ENCODE measurements at places on chromosomes 7 and 10.

- DNase-seq: no peak
Measured at GRCh38 chr10:19888061-19888660, 71.9 kb downstream of the PLXDC2 start.

- no peak for DNase-seq
Measured at GRCh38 chr10:4266416-4267085, 481.5 kb upstream of the KLF6 start.

- no peak for DNase-seq
Measured at GRCh38 chr7:93958651-93959050, 37.1 kb downstream of the GNG11 start.

- no peak for DNase-seq
Measured at GRCh38 chr7:95691464-95691863, 80.9 kb upstream of the DYNC1I1 start.

- no peak for DNase-seq
Measured at GRCh38 chr7:143205560-143206293, 16.1 kb upstream of the TAS2R40 start.

GRCh38 chr10:43121444-43121843, 16.8 kb upstream of the CSGALNACT2 start:
- DNase-seq: no peak

DNA sequence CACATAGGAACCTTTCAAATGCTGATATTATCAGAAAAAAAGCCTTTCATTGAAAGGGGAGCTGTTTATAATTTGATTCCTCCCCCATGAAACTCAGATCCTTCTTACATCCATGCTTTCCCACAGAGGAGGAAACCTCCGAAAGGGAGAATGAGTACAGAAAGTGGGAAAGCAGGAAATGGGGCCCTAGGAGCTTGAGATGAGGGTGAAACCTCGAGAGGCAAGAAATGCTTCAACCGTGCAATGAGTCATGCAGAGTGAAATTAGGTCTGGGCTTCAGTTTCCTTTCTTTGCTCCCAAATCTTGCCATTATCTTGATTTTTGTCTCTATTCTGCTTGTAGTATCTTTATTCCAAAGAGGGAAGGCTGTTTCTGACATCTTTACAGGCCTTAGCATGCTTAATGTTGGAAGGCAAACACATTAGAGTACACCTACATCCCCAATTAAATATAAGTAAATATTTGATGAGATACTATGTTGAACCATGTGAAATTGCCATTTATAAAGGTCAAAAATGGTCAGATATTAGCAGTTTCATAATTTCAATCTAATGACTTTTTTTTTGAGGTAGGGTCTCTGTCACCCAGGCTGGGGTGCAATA, 79.1 kb downstream of the NAMPT start:
- DNase-seq: no peak

GRCh38 chr7:138429577-138430250, 30.3 kb upstream of the TRIM24 start:
- no peak for DNase-seq

DNA sequence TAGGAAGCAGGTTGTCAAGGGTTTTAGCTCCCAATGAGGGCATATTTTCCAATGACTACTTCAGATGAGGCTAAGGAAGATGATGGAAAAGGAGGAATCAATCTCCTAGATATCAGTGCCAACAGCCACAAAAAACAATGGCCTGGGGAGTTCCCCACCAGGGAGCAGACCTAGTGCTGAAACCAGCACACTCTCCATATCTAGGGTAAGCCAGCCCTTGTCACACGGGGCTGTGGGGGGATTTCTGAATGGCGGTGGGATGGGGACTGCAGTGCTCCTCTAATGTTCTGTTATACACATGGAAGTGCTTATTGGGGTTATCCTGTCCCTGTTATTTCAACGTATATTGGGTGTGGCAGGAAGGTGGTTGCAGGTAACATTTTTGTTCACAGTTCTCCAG, 18.5 kb downstream of the EPC1 start:
- DNase-seq: no peak

DNA sequence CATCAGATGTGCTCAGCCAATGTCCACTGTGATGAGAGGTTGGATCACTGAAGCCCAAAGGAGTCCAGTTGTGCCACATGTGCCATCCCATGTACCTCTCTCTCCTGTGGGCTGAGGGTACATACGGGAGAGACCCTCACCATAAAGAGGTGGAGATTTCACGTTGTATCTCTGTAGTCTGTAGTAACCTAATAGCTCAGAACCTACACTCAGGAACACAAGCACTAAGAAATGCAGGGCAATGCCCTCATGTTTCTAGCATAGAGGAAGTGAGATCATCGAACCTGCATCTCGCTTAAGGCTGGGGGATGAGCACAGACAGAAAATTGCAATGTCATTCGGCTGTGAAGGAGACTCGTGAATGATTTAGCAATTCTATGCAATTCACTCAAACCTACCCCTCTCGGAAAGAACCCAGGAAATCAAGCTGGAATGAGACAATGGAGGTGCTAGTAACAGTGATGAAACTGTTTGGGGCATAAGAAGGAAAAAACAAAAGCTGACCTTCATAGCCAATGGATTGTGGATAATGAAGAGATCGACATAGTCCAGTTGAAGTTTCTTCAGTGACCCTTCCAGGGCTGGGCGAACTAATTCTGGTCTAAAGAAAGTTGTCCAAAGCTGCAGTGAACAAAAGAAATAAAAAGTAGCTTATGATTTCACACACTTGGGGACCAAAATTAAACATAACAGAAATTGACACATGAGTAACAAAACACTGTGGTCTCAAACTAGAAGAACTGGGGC, 80.3 kb upstream of the UCN3 start:
- no peak for DNase-seq

DNA sequence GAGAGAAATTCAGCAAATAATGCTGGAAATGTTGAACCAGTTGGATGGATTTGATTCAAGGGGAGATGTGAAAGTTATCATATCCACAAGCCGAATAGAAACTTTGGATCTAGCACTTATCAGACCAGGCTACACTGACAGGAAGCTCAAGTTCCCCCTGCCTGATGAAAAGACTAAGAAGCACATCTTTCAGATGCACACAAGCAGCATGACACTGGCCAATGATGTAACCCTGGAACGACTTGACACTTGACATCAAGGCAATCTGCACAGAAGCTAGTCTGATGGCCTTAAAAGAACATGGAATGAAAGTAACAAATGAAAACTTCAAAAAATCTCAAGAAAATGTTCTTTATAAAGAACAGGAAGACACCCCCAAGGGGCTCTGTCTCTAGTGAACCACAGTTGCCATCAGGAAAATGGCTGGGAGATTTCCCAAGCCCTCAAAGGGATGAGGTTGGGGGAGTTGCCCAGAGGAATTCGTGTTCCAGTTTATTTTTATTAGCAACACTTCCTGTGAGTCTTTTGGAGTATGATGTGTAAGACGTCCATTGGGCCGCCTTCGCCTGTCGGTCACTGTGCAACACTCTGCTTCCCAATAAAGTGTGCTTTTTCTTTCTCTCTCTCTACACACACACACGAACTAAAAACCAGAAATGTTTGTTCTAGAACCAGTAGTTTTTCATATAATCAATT, 200.0 kb downstream of the HIBADH start:
- no peak for DNase-seq

DNA sequence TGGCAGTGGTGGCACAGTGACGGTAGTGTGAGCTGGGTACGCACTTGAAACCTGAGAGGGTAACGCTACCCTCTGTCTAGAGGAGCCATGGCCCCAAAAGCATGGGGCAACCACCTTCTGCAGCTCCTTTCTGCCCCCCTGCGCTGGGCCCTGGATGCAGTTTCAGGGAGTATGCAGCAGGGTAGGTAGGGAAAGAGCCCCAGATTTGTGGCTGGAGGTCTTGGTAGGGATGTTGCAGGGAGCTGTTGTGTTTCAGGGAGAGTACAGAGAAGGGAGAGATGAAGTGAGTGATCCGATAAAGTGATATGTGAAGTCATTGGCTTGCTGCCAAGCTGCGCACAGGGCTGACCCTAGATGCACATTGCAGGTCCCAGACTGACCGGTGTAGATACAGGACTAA, 2.7 kb upstream of the PGAM2 start:
- no peak for DNase-seq

DNA sequence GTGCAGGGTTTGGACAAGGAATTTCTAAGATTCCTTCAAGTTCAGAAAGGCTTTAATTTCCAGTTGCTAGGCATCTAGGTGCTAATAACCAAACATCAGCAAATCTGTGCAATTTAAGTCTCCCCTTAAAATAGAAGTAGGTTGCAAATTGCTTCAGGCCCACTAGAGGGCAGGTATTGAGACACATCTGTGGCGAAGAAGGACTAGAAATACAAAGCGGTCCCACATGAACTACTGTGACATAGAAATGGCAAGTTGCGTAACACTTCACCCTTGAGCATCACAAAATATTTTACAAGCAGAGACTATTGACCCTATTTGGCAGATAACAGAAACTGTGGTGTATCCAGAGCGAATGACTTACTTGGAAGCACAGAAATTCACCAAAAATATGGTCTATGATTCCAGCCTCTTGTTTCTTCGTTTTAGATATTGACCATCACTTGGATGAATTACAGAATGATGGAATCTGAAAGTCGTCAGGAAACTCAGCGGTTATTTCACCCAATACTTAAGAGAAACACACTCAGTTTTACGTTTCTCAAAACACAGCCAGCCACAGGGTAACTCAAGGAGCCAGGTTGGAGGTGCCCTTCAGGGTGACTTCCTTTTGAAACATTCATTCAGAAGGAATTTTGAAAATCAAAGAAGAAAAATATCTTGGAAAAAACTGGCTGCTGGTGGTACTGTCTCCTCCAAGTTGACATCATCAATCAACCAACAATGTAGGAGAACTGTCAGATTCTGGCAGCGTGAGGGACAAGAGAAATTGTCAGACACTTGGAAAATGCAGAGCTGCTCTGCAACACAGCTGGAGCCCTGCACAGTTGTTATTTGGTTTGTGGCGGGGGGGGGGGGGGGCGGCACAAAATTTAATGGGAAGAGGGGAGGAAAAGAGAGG, 256.3 kb upstream of the MINDY3 start:
- no peak for DNase-seq

- no peak for DNase-seq
Measured at GRCh38 chr10:114307731-114308130, 68.7 kb downstream of the VWA2 start.

All from stimulated activated CD8-positive, alpha-beta memory T cell treated with anti-CD3 and anti-CD28 coated beads, Interleukin-2, amount 100 ng/mL, for 48 hours (primary cell).